ENCODE measurements at places on chromosomes 7 and 10.

DNA sequence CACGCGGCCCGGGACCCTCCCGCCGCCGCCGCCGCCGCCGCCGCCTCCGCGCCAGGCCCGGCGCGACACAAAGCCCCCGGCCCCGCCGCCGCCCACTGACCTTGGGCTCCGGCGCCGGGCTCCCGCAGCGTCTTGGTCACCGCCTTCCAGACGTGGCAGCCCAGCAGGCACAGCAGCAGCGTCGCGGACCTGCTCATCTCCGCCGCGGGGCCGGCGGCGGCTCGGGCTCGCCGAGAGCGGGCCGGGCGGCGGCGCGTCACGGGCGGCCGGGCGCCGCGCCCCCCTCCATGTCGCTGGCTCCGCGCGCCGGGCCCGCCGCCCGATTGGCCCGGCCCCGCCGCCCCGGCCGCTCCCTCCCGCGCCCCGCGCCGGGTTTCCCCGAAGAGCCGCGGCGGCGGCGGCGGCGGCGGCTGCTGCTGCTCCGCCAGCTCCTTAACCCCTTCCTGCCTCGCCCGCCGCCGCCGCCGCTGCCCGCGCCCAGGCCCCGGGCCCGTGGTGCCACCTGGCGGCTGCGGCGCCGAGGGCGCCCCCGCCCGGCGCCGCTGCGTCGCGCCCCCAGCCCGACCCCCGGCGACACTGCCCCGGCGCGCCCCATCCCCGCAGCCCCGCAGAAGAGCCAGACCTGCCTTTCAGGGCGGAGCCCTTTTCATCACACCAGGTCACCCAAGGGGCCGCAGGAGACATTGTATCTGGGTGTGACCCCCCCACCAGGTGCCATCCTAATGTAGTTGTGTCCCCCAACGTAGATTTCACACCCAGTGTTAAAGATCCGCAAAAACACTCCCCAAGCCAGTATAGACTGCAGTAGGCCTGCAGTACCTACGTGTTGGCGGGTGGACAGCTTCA lies at the start of gene FAM171A1:
Gene FAM171A1 (minus strand): TSS at position 434 of the 846 bp plus-strand sequence. CDS start 237 bp downstream, at position 197.
- DNase-seq = peak; percentile 60

- no peak for DNase-seq
Measured at GRCh38 chr7:46003896-46004875, 83.1 kb upstream of the IGFBP3 start.

- no peak for DNase-seq
Measured at GRCh38 chr7:39421251-39421650, 145.0 kb upstream of the YAE1 start.

- DNase-seq = no peak
Measured at GRCh38 chr7:18590241-18590640, 94.7 kb downstream of the HDAC9 start.

- no peak for DNase-seq
Measured at GRCh38 chr10:475709-476454, 213.6 kb downstream of the DIP2C start.

GRCh38 chr7:82605247-82605864 lies 161.8 kb upstream of the CACNA2D1 start:
- no peak for DNase-seq

DNA sequence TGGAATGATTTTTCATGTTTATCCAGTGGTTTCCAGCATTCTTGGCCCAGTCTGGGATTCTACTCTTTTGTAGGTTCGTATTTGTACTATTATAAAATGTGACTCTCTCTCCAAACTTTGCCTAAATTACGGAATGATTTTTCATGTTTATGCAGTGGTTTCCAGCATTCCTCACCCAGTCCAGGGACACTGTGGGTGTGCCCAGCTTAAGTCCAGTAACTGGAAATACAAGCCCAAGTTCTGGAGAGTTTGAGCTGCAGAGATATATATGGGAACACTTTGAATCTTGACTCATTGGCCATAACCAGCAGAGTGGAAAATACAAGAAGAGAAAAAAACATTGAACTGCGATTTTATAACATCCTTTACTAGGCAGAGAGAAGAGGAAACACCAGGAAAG lies 5.9 kb upstream of the MAGI2 start:
- no peak for DNase-seq

DNA sequence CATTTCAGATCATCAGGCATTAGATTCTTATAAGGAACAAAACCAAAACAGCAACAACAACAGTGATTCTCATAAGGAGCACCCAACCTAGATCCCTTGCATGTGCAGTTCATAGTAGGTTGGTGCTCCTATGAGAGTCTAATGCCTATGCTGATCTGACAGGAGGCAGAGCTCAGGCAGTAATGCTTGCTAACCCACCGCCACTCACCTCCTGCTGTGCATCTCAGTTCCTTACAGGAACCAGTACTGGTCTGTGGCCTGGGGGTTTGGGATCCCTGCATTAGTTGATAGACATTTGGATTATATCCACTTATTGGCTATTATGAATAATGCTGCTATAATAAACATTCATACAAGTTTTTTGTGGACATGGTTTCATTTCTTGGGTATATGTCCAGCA lies 14.0 kb downstream of the MKLN1 start:
- no peak for DNase-seq

GRCh38 chr10:120131183-120131582 lies 238.7 kb downstream of the SEC23IP start:
- DNase-seq = peak; percentile 14

Data from germinal center (tissue), 1 donor.